ENCODE measurements at places on chromosomes 2 and 18. TPM values are rescaled to one million over a fixed set of nuclear protein-coding genes. Genes with fewer than 3 reads are reported as not detected.

Gene HOXD11
- total RNA-seq = 17.5 TPM

Gene SCG2
- 0.06 TPM for total RNA-seq

Gene CEBPZ
- total RNA-seq = 64.2 TPM

Gene RNF138
- total RNA-seq = 41.9 TPM

Gene DOCK10
- total RNA-seq = 2.1 TPM

GRCh38 chr18:13216711-13217465, 1.7 kb upstream of the LDLRAD4 start:
- no peak for DNase-seq

GRCh38 chr2:217666338-217666737, 336.5 kb downstream of the TNS1 start:
- no peak for DNase-seq

GRCh38 chr18:42229211-42230210, 274.5 kb downstream of the PIK3C3 start:
- DNase-seq = peak; percentile 37

DNA sequence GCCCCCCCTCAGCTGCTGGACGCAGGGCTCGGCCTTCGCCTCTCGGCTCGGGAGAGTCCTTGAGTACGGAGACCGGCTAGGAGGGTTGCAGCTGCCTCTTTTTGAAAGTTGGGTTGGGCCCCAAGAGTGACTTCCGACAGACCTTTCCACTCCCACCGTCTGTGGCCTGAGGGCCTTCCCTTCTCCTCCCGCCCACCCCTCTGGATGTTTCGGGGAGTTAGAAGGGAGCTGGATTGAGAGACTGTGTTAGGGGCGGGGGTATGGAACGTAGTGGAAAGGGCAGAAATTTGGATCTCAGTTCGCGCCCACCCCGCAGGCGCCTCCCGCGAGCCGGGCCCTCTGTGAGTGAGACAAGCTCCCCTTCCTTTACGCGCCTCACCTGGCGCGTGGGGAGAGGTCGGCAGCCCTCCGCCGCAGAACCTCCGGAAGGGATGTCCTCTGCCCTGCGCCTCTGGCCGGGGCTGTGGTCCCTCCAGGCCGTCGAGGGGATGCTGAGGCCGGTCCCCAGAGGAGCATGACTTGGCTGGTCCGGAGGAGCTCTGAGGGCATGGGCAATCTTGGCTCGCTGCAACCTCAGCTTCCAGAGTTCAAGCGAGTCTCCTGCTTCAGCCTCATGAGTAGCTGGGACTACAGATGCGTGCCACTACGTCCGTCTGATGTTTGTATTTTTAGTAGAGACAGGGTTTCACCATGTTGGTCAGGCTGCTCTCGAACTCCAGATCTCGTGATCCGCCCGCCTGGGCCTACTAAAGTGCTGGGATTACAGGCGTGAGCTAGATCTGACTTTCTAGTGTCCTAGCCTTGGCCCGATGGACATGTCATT, 15.9 kb downstream of the C2orf74 start:
- DNase-seq = no peak

- DNase-seq = no peak
Observed at GRCh38 chr18:79378536-79379250, 17.0 kb upstream of the NFATC1 start.

DNA sequence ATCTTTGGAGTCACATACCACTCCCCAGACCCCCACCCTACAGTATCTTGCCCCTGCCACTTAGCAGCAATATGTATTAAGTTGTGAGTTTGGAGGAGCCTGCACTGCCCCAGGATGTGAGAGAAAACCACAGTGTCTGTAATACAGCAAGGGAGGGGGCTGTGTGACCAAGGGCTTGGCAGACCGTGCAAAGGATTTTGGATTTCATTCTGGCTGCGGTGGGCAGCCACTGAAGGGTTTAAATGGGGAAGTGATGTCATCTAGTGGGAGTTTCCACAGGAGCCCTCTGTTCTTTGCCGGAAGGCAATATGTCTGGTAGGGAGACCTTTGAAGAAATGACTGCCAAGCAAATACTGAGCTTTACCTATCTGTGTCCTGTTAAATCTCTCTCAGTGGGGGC, 202.4 kb downstream of the FHOD3 start:
- DNase-seq = no peak

GRCh38 chr18:10194592-10194991, 259.8 kb upstream of the APCDD1 start:
- DNase-seq = no peak

- no peak for DNase-seq
Observed at GRCh38 chr2:231280846-231281245, 82.4 kb downstream of the ARMC9 start.

GRCh38 chr2:167386694-167387093, 498.4 kb downstream of the XIRP2 start:
- DNase-seq = no peak
